ENCODE measurements at places on chromosomes 1 and 21.

- no peak for DNase-seq
These were observed 11.8 kb upstream of the FUBP1 start for GRCh38 chr1:77990629-77991204.

GRCh38 chr1:205715628-205716027, 34.4 kb downstream of the NUCKS1 start:
- DNase-seq = no peak

GRCh38 chr1:66685670-66686069, 66.6 kb upstream of the DYNLT5 start:
- DNase-seq = no peak

DNA sequence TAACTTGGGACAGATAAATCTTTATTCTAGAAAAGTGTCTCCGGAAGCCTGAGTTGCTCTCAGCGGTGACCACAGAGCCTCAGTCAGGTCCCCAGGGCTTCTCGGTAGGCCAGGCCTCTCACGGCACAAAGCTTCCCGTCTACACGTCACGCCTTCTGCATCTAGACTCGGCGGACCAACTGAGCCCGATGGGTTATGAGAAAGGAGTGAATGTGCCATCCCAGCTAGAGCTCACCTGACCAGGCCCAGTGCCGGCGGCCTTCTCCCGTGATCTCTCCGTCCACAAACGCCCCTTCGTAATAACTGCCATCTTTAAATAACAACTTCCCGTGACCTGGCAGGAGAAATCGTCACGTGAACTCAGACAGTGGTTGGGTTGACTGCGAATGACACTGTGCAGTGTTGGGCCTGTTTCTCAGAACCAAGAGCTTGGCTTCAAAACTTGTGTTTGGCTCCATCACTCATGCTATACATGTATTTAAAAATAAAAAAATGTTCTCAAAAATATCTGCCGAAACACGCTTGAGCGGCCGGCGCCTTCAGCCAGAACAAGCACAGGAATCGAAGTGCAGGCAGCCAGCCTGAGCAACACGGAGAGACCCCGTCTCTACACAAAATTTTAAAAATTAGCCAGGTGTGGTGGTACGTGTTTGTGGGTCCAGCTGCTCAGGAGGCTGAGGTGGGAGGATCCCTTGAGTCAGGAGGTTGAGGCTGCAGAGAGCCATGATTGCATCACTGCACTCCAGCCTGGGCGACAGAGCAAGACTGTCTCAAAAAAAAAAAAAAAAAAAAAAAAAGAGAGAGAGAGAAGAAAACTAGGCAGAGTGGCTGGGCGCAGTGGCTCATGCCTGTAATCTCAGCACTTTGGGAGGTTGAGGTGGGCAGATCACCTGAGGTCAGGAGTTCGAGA, 3.1 kb downstream of the MORN1 start:
- DNase-seq = no peak

- no peak for DNase-seq
These were observed 20.6 kb downstream of the ESPN start for GRCh38 chr1:6445062-6445763.

DNA sequence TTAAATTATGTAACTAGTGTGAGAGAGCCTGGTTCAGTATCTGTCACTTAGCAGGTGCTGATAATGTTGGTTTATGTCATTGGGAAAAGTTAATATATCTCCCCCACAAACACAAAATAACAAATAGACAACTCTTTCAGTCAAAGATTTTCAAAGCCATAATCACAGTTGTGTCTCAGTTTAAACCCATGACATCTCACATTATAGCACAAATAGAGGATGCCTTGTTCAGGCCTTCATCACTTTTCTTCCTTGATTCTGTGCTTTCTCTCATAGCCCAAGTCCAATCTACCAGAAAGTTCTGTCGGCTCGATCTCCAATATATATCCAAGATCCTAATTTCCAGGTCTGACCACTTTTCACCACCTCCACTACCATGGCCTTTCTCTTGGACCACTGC, 6.2 kb upstream of the EPS15 start:
- DNase-seq = no peak

- DNase-seq = no peak
These were observed 34.2 kb upstream of the ATP5PO start for GRCh38 chr21:33949516-33950430.

DNA sequence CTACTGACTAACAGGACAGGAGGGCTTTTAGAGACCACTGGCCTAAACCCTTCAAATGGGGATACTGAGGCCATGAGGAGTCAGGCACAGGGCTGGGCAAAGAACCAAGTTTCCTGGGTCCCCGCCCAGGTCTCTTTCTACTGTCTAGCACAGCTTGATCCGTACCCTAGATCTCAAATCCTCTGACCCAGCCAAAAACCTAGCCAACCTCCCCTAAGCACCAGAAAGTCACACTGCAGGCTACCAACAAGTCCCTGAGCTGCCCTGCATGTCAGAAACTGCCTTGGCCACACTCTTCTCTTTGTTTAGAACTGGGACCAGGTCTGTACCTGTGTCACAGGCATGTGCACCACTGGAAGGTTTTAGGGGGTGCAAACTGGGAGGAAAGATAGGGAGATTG, 33.6 kb downstream of the AHDC1 start:
- DNase-seq = no peak

- no peak for DNase-seq
These were observed 199.1 kb downstream of the USP25 start for GRCh38 chr21:15928686-15929425.

GRCh38 chr1:2948751-2949680, 72.3 kb upstream of the ACTRT2 start:
- no peak for DNase-seq

- no peak for DNase-seq
These were observed 22.1 kb downstream of the SLC2A7 start for GRCh38 chr1:9004031-9004699.

GRCh38 chr1:158045639-158046038, 52.2 kb downstream of the KIRREL1 start:
- DNase-seq = no peak

- no peak for DNase-seq
These were observed 127.3 kb downstream of the RGS7 start for GRCh38 chr1:241229711-241230110.

- no peak for DNase-seq
These were observed 113.8 kb downstream of the DPYD start for GRCh38 chr1:97806996-97807520.

GRCh38 chr1:47745715-47746609, 251.2 kb downstream of the TRABD2B start:
- no peak for DNase-seq

- DNase-seq = no peak
These were observed 39.4 kb upstream of the SPOCD1 start for GRCh38 chr1:31855038-31855845.

DNA sequence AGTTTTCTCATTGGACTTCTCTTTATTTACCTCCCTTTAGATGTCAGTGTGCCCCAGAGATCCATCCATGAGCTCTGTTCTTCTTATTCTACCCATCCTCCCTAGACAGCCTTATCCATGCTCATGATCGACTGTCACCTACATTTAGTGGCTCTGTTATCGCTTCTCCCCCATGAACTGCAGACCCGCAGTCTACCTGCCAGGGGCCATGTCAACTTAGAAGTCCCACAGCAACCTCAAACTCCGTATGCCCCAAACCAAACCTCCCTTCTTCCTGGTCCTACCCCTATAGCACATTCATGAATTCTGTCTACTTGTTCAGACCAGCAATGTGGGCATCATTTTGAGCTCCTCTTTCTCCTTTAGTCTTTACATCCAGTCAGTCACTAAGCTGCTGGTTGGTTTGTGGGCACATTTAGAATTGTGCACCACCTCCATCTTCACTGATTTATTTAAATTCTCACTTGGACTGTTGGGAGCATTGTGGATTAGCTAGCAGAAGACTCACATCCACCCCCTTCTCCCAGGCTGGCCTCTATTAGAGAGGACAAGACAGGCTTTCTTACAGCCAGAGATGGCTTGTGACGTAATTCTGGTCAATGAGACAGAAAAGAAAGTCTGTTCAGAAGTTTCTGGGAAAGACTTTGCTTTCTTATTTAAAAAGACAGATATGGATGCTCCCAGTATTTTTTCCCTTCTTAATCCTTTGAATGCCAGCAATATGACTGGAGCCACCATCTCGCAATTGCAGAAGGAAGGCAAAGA, 19.1 kb downstream of the C1orf116 start:
- no peak for DNase-seq

DNA sequence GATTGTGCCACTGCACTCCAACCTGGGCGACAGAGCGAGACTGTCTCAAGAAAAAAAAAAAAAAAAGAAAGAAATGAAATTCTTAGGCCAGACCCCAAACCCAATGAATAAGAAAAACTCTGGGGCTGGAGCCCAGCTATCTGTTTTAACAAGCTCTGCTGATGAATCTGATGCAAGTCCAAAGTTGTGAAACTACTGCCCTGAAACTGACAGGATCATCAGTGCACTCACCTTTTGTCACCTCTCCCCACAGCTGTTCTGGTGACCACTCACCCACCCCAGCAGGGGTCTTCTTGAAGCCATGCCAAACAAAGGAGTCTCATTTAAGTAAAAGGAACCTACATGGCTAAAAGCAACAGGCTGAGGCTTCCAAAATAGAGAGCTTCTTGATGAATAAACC, 8.4 kb downstream of the PABPC4 start:
- no peak for DNase-seq

- DNase-seq = no peak
These were observed 13.2 kb upstream of the SCYL3 start for GRCh38 chr1:169906938-169907337.
